ENCODE measurements at places on chromosomes 2 and 18.

DNA sequence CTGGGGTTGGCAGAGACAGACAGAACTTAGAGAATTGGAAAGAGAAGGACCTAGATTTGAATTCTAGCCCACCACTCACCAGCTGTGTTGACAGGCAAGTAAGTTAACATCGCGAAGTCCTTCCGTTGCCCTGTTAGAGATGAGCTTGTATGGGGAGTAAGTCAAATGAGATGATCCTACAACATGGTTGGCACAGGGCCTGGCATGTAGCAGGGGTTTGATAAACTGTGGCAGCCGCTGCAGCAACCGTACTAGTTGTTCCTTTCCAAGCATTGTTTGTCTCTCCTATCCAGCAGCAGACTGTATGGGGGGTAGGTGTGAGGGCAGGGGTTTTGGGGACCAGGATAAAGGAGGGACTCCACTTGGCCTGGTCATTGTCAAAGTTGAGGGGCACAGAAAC, 16.0 kb downstream of the TET3 start:
- no peak for DNase-seq

GRCh38 chr2:45843136-45843535, 191.7 kb downstream of the PRKCE start:
- no peak for DNase-seq

DNA sequence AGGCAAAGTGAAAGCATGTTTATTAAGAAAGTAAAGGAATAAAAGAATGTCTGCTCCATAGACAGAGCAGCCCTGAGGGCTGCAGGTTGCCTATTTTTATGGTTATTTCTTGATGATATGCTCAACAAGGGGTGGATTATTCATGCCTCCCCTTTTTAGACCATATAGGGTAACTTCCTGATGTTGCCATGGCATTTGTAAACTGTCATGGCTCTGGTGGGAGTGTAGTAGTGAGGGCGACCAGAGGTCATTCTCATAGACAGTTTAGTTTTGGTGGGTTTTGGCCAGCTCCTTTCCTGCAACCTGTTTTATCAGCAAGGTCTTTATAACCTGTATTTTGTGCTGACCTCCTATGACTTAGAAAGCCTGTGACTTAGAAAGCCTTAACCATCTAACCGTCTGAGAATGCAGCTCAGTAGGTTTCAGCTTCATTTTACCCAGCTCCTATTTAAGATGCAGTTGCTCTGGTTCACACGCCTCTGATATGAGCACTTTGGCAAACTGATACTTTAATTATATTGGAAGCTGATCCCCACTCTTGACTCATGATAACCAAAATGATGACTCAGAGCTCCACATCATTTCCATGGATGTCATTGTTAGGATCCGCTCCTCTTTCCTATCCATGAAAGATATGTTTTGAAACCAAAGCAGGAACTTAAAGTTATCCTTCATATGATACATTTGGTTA, 14.5 kb upstream of the ERMN start:
- DNase-seq: no peak

DNA sequence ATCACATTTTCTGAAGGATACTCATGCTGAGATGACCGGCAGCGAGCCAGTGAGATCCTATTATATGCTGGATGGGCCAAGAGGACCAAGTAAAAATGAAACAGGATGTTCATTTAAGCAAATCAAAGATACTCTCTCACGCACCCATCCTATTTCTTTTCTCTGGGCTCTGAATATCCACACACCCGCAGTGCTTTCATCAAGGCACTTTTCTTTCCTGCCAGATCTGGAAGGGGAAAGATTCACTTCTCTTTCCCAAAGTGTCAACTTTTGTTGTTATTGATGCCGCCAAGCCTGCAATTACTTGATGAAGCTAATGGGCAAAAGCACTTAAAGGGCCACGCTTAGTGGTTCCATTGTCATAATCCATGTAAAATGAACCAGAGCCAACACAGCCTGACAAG, 191.9 kb upstream of the CHAC2 start:
- no peak for DNase-seq

- DNase-seq: peak; percentile 78
Observed at GRCh38 chr2:18750672-18751554, 161.5 kb upstream of the NT5C1B start.

DNA sequence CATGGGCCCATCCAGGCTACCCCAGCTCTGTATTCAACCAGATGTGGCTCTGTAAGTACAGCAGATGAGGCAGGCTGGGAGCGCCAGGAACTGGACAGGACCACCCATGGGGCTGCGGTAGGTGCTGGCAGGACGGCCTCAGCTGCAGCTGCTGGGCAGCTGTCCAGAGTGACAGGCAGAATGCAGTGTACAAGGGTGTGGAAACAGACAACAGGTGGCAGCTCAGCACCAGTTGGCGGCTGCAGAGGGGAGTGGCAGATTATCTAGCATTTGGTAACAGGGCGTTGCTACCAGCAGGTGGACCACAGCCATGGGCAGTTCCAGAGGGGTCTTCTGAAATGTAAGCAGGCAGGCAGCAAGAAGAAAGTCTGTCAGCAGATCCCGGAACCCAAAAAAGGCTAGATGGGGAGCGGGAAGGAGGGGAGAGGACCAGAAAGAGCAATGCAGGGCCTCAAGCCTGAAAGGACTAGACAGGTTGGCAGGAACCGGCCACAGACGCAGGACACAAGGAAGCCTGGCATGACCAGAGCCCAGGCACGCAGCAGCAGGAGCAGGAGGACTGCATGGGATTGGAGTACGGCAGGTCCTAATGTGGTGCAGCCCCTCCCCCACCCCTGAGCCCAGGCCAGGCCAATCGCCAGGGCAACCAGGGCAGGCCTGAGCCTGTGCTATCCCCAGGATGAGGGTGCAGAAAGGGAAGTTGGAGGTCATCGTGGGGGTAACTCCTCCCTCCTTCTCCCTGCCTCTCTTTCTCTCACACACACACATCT, 24.7 kb downstream of the PKDCC start:
- DNase-seq: peak; percentile 61

GRCh38 chr2:225411452-225411851, 11.9 kb downstream of the NYAP2 start:
- DNase-seq: no peak

GRCh38 chr2:145597809-145598208, 1077.9 kb upstream of the ZEB2 start:
- DNase-seq: peak; percentile 76

DNA sequence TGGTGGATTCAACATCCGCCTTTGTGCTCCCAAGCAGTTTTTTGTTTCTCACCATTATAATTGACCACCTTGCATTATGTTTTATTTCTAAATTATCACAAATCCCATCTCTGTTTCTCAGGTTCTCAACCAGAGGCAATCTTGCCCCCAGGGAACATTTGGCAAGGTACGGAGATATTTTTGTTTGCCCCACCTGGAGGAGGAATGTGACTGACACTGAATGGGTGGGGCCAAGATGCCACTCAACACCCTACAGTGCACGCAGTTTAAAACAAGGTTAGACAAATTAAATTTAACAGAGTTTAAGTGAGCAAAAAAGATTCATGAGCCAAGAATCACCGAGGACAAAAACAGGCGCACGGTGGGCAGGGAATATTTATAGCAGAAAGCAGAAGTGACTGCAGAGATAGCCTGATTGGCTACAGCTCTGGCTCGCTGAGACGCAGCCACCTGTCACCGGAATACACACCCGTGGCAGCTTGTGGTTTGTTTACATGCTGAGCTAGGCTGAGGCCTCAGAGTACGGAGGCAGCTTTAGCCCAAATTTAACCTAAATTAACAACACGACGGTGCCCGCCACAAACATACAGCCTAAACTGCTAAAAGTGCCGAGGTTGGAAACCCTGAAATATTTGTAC, 150.0 kb upstream of the ALKAL2 start:
- DNase-seq: no peak

DNA sequence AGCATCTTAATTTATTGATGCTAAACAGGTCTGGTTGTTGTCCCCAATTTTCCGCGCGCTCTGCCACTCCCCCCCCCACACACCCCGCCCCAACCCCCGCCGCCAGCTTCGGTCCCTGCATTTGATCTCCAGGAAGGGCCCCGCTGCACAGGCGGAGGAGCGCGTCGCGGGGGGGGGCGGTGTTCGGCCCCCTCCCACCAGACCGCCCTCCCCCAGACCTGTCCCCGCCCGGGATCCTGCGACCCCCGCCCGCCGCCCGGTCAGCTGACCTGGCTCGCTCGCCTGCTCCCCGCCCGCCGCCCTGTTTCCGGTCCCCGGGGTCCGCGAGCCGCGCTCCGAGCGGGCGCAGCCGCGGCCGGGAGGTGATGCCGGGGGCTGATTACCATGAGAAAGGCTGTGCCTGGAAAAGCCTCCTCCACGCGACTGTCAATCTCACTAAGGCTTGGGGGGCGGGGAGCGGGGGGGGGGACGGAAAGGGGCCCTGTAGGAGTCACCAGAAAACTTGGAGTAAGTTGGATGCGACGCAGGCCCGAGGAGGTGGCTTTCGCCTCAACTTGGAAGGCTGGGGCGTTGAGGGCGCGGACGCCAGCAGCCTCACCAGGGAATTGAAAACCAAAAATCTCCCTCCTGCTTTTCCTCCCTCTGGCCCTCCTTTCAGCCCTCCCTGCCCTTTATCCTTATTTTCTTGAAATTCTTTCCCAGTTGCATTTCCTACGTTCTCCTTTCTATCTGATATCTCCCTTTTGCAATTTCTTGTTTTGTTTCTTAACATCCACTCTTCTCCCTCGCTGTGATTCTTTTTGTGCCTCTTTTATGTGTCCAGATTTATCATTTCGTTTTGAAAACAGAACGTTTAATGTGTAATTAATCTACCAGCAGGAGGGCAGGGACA, 4.4 kb upstream of the ZEB2 start:
- no peak for DNase-seq

GRCh38 chr18:34609986-34610648, 100.0 kb upstream of the DTNA start:
- no peak for DNase-seq

GRCh38 chr2:153823880-153824279, 47.8 kb upstream of the GALNT13 start:
- no peak for DNase-seq

DNA sequence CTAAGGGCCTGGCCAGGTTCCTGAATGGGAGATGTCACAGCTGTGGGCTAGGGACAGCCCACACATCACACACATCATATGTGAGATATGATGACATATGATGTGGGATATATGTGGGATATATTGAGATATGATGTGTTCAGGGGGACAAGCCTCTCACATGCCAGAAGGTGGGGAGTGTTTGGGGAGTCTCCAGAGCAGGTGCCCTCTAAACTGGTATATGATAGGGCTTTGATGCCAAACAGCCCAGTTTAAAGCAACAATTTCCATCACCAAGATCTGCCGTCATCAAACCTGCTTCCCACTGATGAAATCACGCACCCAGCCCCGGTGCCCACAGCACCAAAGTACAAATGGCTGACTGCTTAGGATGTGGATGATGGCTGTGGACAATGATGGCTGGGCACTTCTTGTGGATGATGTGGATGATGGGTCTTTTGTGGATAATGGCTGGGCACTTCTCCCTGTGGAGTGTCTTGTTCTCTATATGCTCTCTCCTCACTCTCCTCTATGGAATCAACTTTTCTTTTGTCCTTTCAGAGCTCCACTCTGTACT, 50.9 kb downstream of the FBLN7 start:
- no peak for DNase-seq

DNA sequence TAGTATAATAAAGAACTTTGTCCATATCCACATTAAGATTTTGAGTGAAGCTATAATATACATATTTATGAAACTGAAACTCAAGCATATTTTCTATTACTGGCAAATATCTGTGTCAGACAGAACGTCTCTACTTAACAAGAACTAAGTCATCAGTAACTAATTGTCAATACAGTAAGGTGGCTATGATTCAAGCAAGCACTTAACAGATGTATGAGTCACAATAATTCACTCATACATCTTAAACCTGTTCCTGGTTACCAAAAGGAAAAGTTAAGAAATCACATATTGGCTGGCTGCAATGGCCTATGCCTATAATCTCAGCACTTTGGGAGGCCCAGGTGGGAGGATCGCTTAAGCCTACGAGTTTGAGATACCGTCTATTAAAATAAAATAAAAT, 96.0 kb downstream of the SOS1 start:
- peak; percentile 6 for DNase-seq

DNA sequence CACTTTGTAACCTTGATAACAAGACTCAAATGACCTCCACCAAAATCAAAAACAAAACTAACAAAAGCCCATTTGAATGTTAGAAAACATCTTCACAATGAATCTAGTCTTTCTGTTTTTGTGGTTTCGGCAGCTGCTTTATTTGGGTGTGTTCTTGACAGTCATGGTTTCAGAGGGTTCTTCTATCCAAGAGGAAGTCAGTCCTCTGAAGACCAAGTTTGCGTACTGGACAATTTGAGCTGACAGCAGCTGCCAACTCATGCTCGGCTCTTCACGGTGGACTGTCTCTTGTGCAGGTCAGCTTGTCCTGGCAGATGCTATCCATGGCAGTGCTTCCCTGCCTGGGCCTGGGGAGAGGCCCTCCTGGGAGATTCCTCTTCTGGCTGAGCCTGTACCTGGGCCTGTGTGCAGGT, 91.0 kb downstream of the TMEM17 start:
- no peak for DNase-seq

DNA sequence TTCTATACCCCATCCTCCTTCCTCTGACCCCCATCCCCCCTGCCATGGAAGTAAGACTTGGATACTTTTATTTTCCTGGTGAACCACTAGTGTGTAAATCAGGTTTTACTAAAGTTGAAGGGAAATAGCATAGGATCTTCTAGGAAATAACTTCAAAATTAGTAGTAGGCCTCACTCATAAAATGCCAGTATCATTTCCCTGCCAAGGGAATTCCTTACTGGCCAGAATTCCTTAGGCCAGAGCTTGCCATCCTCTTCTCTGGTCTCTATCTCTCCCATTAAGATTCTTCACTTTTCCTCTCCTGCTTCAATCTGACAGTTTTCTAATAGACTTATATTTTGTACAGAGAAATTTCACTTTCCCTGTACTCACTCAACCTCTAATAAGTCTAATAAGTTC, 322.8 kb upstream of the TANK start:
- no peak for DNase-seq

GRCh38 chr2:217612211-217612610, 390.6 kb downstream of the TNS1 start:
- DNase-seq: no peak

DNA sequence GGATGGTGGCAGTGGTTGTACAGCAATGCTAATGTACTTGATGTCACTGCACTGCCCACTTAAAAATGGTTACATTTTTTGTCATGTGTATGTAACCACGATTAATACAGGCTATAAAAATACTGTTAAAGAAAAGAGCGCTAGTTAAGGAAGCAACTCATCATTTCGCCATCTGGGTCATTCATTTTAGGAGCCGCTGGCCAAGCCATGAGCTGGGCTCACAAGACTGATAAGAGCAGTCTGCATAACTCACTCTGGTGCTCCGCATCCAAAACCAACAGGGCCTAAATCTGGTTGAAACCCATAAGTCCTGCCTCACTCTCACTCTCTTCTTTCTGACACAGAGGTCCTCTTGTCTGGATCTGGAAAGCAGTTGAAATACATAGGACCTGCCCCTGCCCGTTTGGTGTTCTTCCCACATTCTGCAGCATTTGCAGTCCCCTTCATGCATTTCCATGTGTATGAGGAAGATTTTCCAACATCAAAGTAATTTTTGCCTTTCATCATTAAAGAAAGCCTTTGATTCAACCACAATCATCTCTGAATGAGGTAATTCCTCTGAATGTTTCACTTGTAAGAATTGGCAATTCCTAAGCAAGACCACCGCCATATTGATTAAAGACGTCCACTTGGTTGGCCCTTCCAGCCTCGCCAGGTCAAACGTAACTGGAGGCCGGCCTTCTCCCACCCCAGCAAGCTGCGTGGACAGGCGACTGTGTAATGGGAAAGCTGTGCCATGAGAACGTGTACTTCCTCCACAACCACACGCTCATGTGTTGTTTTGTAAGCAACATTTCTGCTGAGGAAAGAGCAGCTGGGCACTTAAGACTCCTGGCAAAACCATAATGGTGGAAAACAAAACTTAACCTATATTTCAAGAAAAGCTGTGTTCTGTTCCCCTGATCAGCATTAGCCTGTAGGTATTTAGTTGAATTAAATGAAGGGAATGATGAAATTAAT, 112.2 kb downstream of the VAPA start:
- DNase-seq: no peak

Measured in choroid plexus epithelial cell (primary cell).